Dermis blood vessel endothelial cell (primary cell): ENCODE measurements at places on chromosomes 13 and 19.
A peak's percentile ranks its signal among the peaks of the same experiment; 100 is the strongest.

DNA sequence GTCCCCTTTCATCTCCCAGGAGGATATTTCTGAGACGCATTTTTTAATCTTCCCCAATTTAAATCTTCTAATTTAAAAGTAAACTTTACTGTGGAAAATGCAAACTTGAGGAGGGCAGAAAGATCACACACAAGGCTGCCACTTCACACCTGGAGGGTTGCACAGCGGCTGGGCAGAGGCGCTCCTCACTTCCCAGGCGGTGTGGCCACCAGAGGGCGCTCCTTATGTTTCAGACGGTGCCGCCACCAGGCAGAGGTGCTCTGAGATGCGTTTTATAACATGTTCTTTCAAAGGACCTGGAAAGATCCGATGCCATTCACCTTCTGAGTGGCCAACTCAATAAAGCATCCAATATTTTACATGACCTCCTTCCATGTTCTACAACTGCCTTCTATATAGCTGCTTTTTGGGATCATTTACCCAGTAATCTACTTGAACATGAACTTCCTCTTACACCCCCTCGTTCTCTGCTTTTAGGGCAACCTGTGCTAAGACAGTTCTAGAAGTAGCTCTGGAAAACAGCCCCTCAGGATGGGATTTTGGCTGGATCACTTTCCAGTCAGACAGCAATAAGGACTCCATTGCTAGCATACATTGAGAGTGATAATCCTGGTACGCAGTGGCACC lies 14.8 kb upstream of the MTUS2 start:
- peak; percentile 35 for DNase-seq

DNA sequence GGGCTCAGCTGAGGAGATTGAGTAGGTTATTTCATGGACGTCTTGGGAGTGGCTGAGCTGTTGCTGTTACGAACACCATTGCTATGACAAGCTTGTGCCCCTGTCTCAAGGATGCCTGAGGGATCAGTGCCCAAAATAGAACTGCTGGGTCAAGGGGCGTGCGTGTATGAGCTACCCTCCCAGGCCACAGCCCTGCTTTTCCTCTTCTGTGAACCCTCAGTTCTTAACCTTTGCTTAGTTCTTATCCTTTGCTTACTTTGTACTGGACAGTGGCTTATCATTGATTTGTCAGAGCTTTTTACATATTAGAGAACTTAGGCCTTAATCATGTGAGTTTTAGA lies 9.0 kb downstream of the ARHGAP45 start:
- no peak for DNase-seq

GRCh38 chr13:71252184-71252704 lies 614.8 kb downstream of the DACH1 start:
- peak; percentile 67 for DNase-seq

DNA sequence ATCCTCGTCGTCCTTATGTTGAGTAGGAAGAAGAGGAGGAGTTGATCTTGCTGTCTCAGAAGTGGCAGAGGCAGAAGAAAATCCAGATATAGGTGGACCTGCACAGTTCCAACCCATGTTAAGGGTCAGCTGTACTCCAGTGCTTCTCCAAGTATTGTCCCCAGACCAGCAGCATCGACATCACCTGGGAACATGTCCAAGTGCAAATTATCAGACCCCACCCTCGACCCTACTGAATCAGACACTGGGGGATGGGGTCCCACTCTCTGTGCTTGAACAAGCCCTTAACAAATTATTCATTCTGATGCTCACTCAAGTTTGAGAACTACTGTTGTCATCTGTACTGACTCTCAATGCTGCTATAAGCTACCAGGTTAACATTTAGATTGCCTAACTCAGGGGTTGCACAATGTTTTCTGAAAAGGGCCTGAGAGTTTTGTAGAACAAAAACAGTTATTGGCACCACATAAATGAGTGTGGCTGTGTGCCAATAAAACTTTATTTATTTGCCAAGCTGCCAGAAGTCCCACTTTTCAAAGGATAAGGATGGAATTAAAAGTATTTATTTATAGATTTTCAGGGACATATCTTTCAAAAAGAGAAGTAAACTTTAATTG lies 226.7 kb upstream of the IPO5 start:
- no peak for DNase-seq

- peak; percentile 39 for DNase-seq
These were observed 738 bp downstream of the DMWD start for GRCh38 chr19:45791744-45792469.

- DNase-seq = peak; percentile 47
These were observed 750 bp downstream of the RAB20 start for GRCh38 chr13:110560601-110561343.

DNA sequence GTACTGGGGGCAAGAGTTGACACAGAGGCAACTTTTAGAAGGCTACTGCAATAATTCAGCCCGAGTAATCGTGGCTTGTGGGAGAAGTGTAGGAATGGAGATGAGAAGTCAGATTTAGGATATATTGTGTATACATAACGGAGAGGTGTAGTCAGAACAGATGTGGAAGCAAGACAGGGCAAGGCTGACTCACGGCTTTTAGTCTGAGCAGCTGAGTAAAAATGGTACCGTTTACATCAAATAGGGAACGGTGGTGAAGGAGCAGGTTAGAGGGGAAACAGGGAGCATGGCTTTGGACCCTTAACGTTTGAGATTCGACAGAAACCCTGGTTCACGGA lies 796 bp upstream of the LSM14A start:
- peak; percentile 47 for DNase-seq

GRCh38 chr19:48183356-48183755 lies 12.9 kb downstream of the ZSWIM9 start:
- no peak for DNase-seq

DNA sequence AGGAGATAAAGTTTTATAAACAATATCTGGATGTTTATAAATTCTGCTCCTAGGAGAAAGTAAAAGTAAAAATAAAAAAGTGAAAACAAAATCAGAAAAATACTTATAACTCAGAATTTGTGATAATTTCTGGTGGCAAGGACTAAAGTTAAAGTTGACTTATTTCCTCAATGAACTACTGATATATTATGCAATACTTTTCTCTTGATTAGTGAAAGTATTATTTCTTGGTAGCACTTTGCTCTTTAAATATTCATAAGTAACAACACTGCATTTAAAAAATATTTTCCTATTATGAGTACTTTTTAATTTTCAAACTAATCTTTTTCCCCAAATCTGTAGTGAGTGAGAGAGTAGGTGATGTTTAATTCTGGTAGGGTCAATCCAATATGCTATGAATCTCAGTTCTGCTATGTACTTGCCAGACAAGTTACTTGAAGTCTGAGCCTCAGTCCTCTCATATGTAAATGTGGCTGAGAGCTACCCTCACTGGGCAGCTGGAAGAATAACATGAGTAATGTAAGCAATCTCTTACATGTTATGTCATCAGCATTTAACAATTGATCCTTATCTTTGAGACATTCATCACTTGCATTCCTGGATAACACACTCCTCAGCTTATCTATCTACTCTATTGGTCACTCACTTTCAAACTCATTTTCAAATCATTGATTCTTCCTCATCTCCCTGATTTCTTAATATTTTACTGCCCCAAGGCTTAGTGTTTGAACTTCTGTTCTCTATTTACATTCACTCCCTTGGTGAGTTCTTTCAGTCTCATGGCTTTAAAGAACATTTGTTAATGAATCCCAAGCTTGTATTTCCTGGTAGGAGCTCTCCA lies 239.0 kb downstream of the RGCC start:
- DNase-seq = peak; percentile 65

- DNase-seq = peak; percentile 46
These were observed 6.0 kb downstream of the PNMA8B start for GRCh38 chr19:46489445-46490272.

- DNase-seq = no peak
These were observed 172.5 kb upstream of the SLITRK5 start for GRCh38 chr13:87498681-87499080.

- no peak for DNase-seq
These were observed 5.0 kb downstream of the TEAD2 start for GRCh38 chr19:49357186-49357585.

DNA sequence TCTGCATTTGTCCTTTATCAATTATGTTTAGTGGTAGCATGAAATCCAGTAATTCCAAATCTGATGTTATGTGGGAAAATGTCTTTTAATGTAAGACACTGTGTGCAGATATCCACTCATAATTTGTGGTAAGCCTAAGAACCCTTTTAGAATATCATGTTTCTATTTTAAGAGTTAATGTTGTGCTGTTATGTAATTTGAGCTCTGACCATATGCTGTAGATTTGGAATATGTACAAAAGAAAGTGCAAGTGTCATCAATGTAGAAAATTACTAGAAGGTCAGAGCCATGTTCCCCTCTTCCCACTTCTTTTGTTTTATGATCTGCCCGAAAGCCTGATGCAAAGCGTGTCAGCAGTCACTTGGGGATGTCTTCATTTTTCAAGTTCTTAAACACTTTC lies 44.5 kb downstream of the SCEL start:
- no peak for DNase-seq

DNA sequence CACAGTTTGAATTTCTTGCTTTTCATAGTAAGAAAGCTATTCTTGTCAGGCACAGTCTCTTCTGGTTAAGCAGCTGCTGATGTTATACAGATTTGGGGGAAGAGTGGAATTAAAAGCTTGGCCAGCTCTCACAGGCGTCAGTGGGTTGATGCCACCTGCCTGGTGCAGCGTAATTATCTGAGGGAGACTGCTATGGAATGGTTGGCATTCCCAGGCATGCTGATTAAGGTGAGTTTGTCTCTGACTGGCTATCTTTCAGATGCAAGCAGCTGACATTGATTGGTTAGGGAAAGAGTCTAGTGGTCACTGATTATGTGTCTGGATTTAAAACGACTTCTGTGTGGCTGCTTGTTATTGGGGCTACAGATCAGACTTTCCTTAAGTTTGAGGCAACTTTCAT lies 948.4 kb downstream of the UQCRFS1 start:
- DNase-seq = no peak

DNA sequence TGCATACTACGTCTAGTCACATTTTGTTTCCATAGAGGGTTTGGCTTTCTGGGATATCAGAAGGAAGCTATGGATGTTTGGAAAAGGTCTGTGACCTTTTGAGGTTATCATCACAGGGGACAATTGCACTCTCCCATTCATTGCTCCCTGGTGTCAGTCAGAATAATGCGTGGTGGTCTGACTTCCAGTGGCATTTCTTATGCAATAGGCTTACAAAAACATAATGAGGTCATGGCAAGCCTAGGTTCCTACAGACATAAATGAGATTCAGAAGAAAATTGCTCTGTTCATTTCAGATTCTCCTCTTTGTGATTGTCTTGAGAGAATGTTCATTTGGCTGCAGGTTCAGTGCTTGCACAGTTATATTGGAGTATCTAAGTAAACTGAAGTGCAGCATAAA lies 54.6 kb downstream of the ARHGAP35 start:
- no peak for DNase-seq

DNA sequence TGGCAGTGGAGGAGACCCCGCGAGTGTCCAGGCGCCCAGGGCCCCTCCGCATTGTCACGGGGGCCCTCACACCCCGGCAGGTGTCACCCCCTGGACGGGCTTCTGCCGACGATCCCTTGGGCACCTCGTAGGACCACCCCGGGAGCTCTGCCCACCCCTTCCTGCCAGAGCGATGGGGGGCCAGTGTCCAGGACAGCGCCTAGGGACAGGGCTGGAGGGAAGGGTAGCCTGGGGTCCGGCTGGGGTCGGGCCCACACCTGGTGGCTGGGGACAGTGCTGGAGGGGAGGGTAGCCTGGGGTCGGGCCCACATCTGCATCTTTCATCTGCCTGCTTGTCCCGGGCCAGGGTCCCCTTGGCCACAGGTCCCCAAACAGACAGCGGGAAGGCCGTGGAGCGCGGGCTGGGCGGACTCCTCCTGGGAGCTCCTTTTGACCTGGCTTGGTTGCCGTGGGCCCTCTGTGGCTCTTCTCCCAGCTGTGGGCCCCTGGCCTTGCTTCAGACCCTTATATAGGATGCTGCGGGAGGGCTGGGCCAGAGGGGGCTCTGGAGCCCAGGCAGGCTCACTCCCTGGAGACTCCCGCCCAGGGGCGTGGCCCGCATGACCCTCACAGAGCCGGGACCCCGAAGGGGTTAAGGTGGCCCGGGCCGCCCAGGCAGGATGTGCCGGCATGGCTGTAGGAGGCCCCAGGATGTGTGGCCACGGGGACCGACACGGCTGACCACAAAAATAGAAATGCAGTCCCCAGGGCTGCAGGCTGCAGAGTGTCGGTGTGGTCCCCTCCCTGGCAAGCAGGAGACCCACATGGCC lies 74.1 kb upstream of the MCF2L start:
- no peak for DNase-seq
